ENCODE measurements at places on chromosomes 11 and 22.

DNA sequence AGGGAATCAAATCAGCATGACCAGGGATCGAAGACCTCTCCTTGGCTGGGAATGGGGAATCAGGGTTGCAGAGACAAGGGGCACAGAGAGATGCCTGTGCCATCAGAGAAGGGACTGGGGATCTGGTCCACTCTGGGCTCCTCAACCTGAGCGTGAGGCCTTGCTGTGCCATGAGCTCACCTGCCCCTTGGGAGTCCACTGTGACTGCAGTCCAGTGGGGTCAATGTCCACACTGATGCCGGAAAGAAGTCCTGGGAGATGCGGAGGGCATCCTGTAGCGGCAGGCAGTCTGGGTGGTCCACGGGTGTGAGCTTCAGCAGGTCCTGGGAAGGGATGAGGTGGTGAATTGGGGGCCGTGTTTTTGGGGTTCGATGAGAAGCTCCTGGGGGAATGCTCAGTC is 7.3 kb upstream of the RGL4 start:
- no peak for DNase-seq

- no peak for DNase-seq
Measured at GRCh38 chr11:124098141-124098540, 17.1 kb upstream of the VWA5A start.

- no peak for DNase-seq
Measured at GRCh38 chr11:64967375-64967774, 4.5 kb downstream of the MAJIN start.

DNA sequence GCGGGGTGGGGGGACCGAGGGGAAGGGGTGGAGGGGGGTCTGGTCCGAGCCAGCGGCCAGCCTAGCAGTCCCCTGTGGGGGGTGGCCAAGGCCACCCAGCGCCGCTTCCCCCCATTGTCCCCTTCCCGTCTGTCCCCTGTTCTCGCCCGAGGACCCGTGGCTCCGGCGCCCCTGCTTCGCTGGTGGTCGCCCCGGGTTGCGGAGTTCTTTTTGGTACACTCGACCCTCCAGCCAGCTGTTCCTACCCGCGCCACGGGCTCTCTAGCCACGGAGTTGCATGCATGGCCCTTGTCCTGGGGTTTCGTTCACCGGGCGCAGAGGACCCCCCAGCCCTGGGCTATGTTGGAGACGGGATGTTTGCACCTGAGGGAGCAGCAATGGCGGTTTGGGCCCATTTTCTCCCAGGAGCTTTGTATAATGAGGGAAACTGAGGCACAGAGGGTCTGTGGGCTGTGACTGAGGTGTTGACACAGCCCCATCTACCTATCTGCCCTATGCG is 489 bp downstream of the RNF214 start:
- DNase-seq: no peak

DNA sequence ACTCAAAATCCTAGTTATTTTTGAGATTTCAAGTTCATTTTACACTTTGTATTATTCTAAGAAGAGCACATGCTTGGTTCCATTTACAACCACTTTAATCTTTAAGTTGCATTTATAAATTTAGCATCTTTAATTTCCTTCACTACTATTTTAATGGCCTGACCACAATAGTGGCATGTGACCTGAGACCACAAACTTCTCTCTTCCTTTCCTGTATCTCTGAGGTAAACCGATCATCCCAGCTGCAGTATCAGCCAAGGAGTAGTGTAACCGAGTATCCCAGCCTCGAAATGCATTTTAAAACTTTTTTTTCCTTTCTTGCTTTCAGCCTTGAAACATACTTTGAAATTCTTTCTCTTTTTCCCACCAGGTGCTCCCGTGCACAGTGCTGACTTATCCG is 28.7 kb upstream of the CBX6 start:
- DNase-seq: no peak

DNA sequence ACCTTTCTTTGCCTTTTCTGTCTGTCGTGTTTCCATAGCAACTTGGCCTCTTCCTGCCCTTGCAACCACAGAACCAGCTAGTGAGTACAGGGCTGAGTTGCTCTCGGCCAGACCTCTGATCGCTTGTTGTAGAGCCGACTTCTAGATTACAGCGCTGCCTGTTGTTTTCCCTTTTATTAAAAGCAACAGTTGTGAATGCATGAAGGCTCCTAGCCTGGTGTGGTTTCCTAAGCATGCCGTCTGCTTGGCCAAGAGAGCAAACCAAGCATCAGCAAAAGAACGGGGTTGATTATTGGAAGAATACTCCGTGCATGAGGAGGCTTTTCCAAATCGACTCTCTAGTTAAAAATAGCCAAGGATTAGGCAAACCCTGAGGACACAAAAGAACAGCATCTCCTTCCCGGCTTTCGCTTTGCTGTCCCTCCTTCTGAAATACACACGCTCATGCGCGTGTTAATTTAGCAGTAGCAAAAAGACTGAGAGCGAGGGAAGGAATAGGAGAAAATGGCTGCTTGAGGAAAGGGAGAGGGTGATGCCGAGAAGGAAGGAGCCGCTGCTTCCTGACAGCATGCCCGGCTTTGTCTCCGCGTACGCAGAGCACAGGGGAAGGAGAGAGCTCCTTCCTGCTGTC is 71.5 kb upstream of the TTC12 start:
- no peak for DNase-seq

DNA sequence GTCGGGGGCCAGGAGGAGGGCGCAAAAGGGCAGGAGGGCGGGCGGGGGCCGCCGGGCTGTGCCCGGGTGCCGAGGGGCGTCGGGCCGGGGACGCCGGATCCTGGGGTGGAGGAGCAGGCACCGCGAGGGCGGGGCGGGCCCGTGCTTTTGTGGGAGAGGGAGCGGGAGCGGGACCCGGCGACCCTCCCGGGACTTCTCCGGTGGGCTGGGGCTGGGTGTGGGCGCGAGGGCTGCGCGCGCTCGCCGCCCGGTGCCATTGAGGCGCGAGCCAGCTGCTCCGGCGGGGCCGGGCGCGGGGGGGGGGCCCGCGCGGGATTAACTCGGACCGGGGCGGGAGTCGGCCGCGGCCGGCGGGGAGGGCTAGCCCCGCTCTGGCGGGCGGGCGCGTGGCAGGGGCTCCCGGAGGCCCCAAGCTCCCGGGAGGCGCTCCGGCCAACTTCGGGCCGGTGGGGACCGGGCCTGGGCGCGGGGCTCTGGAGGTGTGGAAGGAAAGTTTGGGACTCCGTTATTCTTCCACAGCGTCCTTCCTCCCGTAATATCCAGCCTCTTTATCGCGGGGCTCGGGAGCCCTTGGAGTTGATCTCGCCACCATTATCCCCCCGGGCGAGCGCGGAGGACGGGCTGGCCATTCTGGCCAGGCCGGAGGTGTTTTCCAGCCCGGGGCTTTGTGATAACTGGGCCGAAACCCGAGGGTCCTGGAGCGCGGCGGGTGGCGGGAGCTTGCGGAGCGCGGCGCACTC is 936 bp downstream of the CECR2 start:
- no peak for DNase-seq

DNA sequence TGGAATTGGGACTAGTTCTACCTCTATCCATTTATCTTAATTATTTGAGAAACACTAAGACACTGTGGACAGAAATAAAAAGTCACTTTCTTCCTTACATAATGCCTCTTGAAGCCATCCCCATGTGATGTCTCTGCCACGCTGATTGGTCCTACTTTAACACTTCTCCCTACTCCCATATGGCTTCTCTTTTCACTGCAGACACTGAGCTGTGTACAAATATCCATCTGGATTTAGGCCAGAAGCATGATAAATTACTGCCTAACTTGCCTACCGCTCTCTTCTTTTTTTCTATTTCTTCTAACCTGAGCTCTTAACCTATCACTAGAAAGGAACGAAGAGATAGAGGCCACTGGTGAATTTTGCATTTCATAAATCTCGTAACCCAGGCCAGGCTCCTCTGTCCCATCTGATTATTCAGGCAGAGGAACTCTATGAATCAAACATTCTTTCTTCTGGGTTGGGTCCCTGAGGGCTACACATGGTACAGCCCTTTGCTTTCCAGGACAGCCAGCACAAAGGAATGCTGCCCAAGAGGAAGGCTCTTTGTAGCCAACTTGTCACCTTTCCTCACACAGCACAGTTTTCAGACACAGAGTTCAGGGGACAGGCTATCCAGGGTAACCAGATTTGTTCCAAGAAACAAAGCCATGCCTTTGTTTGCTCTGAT is 878.5 kb upstream of the LRRC4C start:
- no peak for DNase-seq

- DNase-seq: no peak
Measured at GRCh38 chr22:17743661-17744411, 30.4 kb downstream of the BID start.

GRCh38 chr11:78202733-78203167 is 14.0 kb downstream of the USP35 start:
- peak; percentile 32 for DNase-seq

DNA sequence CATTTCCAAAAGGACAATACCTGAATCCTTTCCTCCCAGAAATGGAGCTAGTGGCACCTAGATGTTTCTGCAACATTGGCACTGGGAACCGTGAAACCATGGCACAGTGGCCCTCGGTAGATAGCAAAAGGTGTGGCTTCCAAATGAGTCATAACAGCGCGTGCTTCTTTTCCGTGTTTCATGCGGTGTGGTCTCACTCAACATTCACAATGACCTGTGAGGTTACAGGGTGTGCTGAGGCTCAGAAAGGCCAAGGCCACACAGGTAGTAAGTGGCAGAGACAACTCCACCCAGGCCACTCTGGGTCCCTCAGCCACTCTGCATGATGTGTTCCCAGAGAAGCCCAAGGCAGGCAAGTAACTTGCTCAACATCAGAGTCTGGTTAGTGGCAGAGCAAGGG is 67.4 kb downstream of the TP53I11 start:
- no peak for DNase-seq

- DNase-seq: no peak
Measured at GRCh38 chr22:25482091-25482760, 82.2 kb upstream of the GRK3 start.

DNA sequence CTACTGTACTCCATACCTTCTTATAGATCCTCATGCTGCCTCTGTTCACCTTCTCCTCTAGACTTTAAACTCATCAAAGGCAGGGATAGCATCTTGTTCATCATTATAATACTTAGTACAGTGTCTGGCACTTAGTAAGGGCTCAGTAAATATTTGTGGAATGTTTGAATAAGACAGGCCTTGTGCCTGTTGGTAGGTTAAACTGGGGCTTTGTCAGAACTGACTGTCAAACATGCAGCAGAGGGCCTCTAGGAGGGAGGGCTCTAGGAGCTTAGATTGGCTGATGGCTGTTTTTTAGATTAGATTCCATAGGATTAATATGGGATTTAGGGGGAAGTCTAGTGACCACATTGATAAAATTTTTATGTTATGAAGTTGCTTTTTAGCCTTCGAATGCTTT is 70.8 kb downstream of the RNF169 start:
- no peak for DNase-seq

GRCh38 chr22:47587861-47588577 is 825.6 kb downstream of the TBC1D22A start:
- DNase-seq: no peak

DNA sequence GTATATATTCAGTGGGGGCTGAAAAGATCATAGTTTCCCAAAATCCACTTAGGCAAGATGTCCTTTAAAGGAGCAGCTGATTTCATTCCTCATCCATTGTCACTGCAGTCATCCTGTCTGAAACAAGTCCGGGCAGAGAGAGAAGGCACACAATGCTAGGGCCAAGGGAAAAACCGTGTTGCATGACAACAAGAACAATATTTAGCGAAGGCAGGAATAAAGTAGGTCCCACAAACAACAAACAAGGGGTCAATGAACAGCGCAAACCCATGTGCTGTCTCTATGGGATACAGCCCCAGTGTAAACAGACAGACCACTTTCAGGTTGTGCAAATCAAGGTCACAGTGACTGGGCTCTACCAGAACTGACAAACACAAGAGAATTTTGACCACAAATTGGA is 9.0 kb downstream of the PAMR1 start:
- DNase-seq: no peak

GRCh38 chr22:47606426-47606825 is 844.0 kb downstream of the TBC1D22A start:
- DNase-seq: no peak

DNA sequence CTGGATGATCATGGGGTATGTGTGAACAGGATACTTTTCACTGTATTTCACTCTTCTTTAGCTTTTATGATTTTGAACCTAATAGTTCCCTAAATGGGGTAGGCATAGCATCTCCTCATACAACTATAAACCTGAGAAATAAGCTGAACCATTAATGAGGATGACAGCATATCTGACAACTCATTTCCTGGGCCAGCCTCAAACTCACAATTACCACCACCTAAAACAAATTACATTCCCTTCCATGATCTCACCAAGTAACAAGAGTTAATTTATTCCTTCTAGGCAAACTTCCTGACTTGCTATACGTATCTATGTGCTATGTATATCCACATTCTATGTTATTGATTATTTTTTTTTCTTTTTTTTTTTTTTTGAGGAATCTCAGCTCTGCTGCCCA is 23.0 kb downstream of the SIK3 start:
- no peak for DNase-seq

GRCh38 chr11:118263112-118263511 is 985 bp downstream of the MPZL2 start:
- DNase-seq: no peak

DNA sequence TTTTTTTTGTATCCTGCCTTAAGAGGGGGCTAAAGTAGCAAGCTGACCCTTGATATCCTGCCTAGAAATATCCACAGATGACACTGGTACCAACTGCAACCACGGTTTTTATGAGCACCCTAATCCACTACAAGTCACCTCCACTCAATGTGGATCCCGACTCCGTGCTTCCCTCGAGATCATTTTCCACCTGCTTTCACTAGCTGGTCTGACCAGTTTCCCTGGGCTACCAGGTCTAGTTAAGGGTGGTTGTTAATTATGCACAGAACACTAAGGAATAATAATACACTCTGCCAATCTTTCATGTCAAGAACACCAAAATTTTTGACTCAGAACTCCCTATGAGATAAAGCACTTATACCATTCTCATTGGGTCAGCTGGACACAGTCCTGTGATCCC is 82.3 kb downstream of the ABTB2 start:
- no peak for DNase-seq

GRCh38 chr22:39723899-39724351 is 153.4 kb downstream of the CACNA1I start:
- DNase-seq: no peak

DNA sequence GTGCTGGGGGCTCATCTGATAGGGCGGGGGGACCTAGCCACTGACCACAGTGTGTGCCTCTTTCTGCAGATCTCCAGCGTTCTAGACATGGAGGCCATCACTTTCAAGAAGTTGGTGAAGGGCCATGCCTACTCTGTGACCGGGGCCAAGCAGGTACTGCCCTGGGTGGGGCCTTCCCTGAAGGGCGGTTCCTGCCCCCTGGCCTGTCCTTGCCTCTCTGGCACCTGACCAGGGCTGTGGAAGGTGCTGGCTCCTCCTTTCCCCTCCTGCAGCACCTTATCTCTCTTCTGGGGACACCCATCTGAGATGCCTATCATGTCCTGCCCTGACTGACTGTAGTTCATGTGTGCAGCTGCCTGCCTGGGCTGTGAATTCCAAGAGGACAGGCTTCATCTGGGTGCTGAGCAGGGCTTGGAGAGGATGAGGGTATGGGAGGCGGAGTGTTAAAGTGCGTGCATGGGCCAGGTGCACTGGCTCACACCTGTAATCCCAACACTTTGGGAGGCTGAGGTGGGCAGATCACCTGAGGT is 5.5 kb downstream of the CAPN1 start:
- no peak for DNase-seq

Measured in activated T-cell treated with anti-CD3 and anti-CD28 coated beads for 1 hour (primary cell).